ENCODE measurements at places on chromosomes 16 and 17.

- DNase-seq: no peak
Observed at GRCh38 chr17:58564971-58565370, 50.5 kb upstream of the MTMR4 start.

GRCh38 chr16:48576927-48577326, 33.1 kb downstream of the N4BP1 start:
- no peak for DNase-seq

GRCh38 chr16:52549011-52549692, 2.2 kb upstream of the TOX3 start:
- DNase-seq: no peak

DNA sequence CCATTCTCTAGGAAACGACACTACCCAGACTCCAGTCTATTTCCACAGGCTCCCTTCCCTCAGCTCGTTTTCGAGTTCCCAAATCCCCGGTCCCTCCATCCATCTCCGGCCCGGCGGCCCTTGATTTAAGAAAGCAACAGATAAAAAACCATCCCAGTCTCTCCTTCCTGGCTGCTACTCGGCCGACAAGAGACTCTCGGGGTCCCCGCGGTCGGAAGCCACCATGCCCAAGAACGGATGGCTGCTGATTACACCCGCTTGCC, 182 bp downstream of the RPL26 start:
- DNase-seq: no peak

DNA sequence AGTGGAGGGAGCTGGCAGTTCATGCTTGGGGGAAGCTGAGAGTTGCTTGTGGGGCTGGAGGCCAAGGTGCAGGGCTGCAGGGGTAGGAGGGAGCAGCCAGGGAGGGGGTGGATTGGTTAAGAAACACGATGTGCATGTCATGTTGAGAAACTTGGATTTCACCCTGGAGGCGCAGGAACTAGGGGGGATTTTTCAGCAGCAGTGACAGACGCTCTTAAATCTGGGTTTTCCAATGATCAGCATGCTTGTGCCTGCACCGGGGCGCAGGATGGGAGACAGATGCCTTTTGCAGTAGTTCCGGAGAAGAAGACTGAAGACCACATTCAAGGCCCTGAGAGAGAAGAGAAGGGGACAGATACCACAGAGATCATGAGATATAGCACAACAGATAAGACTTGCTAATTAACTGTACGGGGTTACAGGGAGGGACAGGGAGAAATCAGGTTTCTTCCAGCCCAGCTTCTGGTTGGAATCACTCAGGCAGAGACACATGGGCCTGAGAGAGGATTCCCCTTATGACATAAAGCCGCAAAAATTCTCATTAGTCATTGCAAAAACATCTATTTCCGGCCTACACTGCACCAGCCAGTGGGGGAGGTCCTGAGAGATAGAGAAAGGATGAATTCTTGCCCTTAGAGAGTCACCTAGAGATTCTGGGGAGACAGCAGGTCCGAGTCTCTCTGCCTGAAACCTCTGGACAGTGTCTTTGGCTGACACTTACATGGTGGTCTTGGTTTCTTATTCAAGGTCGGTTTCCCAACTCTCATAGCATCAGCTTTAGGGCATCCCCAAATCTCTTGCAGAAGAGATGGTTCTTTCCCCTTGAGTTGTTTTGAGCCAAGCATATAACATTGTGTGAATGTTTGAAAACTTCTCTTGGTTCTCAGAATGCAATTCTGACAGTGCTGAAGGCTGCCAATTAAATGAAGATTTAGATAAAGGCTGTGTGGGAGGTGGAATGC, 27.1 kb downstream of the CDH13 start:
- DNase-seq: peak; percentile 91

DNA sequence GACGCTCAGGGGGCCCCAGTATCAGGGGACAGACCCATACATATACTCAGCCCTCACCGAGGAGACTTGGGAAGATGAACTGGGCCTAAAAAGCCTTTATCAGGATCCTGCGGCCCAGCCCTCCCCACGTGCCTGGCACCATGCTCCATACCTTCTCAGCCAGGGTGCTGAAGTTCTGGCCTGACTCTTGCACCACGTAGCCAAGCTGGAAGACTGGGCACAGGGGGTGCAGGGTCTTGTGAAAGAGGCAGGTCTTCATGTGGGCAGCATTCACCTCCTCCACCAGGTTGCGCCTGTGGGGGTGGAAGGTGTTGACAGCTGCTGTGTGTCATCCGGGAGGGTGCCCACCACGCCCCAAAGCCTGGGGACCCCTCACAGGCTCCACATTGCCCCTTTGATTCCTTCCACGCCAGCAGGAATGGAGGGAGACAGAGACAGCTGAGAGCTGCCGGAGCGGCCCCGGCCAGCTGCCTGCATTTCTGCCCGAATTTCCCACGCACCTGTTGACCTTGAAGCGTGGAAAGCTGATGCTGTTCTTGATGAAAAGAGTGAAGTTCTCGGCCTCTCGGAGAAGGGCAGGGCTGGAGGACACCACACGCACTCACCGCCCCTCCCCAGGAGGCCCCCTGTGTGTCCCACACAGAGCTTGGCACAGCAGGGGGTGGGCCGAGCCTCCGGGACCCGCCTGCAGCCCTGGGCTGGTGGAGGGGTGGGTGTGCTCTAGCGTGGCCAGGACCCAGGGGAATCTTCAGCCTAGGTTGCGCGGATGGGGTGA, 10.4 kb upstream of the CAMKK1 start:
- no peak for DNase-seq

- DNase-seq: no peak
Observed at GRCh38 chr17:32479074-32479617, 7.6 kb upstream of the CDK5R1 start.

DNA sequence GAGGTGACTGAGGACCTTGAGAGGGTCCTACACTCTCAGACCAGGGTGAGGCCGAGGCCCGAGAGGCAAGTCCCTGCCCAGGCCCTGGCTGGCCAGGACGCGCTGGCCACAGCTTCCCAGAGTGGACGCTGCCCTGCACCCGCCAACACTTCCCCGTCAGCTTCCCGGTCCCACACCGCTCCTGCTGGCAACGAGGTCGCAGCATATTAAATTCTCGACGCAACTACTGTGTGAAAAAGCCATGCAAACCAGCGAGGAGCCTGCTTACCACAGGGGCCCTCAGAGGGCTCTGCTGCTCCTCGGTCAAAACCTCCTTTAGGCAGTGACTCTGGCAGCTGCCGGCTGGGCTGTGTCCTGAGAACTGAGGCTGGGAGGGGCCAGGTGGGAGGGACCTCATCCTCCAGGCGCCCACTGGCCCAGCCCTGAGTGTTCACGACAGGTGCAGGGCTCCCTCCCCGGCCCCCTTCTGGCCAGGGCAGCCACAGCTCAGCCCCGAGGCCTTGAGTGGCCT, 2.1 kb upstream of the TEX19 start:
- no peak for DNase-seq

DNA sequence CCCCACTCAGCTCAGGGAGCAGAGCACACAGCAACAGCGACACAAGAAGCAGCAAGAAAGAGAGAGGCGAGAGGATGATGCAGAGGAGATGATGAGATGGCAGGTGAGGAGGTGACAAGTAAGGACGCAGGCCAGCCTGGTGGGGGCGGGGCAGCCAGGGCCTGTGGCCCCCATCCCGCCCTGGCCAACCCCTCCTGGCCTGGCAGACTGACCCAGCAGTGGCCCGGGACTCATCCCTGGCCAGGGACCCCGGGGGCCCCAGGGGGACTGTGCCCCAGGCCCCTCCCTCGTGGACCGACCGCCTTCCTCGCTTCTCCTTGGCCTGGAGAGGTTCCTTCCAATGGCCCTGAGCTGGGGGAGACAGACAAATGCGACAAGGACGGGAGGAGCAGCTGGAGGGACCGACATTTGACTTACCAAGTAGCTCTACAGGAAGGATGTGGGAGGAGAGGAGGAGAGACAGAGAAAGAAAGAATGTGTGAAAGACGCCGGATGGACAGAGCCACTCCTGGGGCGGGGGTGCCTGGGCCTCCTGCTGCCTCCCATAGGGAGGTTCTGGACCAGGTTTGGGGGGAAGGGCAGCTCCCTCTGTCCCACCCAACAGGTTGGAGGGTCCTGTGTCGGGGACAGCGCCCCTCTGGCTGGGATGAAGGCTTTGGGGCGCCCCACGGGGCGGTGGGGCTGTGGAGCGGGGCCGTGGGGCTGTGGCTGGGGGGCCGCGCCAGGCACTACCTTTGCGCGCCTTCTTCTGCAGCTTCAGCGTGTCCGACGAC, 6.8 kb downstream of the MTSS2 start:
- DNase-seq: no peak

DNA sequence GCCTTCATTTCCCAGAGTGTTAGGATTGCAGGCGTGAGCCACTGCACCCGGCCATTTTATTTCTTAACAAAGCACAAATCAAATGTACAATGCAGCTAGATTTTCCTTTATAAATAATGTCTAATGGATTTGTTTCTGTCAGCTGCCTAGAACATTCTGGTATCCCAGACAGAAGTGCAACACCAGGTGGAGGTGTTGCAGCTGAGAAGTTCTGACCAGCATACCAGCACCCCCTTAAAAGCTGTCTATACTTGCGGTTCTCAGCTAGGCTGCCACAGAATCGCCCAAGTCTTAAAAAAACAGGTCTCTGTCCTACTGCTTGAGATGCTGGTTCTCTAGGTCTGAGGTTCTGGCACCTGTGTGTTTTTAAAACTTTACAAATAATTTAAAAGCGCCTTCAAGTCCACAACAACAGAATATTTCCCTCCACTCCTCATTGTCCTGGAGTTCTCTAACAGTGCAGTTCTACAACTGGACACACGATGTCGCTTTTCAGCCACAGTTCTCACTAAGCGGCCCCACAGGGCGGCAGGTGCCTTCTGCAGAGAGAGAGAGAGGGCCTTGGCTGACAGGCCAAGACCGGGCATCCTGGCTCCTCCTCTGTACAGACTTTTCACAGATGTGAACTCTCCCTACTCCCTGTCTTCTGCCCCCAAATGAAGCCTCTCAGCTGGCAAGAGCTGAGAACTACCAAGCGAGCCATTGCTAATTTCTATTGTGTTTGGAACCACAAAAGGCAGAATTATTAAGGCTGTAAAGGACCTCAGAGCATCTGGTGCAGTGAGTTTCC, 32.6 kb upstream of the MEOX1 start:
- DNase-seq: peak; percentile 88

DNA sequence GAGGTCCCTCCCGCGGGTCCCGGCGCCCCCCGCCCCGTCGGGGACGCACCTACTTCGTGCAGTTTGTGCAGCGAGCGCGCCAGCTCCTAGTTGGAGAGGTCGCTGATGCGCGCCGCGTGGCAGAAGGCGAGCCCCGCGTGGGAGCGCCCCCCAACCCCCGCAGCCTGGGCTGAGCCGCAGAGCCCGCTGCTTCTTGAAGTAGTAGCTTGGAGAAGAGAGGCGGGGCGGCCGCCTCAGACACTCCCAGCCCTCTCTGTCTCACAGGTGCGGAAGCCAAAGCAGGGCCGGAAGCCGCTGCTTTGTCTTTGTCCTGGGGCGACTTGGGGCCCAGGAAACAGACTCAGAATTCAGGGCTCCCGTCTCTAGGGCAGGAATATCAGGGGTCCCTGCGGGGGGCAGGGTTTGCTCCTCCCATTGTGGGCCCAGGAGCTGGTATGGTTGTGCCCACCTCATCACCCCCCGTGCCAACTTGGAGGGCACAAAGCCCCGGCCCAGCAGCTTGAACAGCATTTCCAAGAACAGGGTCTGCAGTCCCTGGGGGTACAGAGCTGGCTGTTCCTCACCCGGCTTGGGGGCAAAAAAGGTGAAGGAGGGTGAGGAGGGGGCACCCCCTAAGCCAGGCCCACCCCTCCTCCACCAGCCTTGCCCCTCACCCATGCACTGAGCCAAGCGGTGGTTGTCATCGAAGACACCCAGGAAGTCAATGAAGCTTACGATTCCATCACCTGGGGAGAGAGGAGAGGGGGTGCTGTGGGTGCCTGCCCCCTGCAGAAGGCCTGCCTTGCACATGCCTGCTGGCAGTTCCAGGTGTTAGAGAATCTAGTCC, 13.5 kb downstream of the SPATA32 start:
- DNase-seq: peak; percentile 91

- DNase-seq: no peak
Observed at GRCh38 chr16:56830669-56831068, 34.3 kb upstream of the SLC12A3 start.

DNA sequence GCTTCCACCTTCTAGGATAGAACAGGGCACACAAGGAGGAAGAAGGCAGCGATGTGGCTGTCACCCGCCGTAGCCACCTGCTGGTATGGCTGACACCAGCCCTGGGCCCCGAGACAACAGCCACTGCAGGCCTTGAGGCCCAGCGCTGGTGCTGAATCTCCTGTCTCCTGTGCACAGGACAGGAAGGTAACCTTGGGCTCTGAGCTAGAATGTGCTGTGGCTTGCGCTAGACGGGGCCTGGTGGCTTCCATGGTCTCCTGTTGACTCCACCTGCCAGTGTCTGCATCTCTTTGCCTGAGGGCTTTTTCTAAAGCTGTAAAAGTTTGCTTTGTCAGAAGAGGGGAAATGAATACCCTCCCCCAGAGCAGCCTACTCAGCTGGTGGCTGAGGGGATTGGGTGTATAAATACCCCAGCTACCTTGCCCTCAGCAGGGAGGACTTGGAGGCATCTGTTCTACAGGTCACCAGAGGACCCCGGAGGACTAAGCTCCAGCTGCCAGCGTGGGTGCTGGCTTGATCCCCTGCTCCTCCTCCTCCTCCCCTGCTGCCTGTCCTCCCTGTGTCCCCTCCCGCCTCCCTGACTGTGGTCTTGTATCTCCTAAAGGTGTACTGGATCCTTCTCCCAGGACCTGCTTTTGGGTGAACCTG, 76.1 kb upstream of the SDK2 start:
- peak; percentile 18 for DNase-seq

- DNase-seq: no peak
Observed at GRCh38 chr16:80433623-80434022, 107.2 kb upstream of the DYNLRB2 start.

GRCh38 chr16:50279504-50279865, 13.1 kb downstream of the ADCY7 start:
- no peak for DNase-seq

- DNase-seq: no peak
Observed at GRCh38 chr17:64129515-64129764, 504 bp downstream of the ERN1 start.

GRCh38 chr17:8965394-8966168, at the start of gene PIK3R5:
TSS of gene PIK3R5 (minus strand) at chr17:8965707. CDS start at chr17:8911494, 54,213 bp downstream.
- peak; percentile 93 for DNase-seq

DNA sequence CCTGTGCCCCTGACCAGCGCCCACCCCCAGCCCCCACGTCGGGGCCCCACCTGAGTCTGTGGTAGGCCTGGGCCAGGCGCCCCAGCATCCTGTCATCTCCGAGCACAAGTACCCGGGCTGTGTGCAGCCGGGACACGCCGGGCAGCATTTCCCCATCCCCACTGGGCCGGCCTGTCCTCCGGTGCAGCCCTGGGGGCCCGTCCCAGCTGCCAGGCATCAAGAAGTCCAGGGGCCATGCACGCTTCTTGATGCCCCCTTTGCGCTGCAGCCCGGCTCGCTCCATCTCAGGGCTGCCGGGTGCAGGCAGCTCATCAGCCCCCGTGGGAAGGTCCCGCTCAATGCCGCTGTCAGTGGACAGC, 29.3 kb upstream of the MFSD6L start:
- DNase-seq: peak; percentile 1

GRCh38 chr17:20289984-20290383, 177.4 kb downstream of the LGALS9B start:
- DNase-seq: no peak
